Stimulated activated CD8-positive, alpha-beta memory T cell treated with anti-CD3 and anti-CD28 coated beads, Interleukin-12 subunit alpha, Interleukin-12 subunit beta, amount 100 ng/mL, for 4 hours (primary cell): ENCODE measurements at places on chromosomes 7 and 10.
A peak's percentile ranks its signal among the peaks of the same experiment; 100 is the strongest.

DNA sequence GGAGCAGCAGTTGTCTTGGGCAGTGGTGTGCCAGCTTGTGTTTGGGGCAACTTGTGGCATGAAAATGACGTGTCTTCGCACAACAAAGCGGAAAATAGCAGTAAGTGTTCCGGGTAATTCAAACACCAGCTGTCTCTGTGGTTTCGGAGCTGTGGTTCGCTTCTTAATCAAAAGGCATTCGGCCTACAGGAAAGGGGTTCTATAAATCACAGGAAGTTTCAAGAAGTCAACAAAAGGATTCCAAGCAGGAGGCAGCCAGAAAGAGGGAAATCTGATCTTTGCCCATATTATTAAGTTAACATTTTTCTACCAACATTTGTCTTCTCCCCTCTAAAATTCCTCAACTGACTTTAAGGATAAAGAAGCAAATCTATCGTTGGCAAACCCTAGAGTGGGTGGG lies 353.4 kb downstream of the FGFR2 start:
- DNase-seq: no peak

DNA sequence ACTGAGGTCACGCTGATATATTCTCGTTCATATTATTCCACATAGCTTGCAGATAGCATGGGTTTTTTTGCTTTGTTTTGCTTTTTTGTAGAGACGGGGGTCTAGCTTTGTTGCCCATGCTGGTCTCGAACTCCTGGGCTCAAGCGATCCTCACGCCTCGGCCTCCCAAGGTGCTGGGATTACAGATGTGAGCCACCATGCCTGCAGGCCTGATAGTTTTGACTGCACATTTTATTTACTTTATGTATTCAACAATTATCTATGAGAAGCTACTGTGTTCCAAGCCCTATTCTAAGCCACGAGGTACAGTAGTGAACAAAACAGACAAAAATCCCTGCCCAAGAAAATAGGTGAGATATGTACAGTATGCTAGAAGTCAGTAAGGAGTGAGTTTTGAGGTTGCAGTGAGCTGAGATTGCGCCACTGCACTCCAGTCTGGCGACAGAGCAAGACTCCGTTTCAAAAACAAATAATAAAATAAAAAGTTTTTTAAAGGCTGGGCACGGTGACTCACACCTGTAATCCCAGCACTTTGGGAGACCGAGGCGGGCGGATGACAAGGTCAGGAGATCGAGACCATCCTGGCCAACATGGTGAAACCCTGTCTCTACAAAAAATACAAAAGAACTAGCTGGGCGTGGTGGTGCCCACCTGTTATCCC lies 1.3 kb upstream of the YWHAG start:
- no peak for DNase-seq

- DNase-seq: no peak
Observed at GRCh38 chr7:116572036-116572435, 47.2 kb downstream of the CAV1 start.

GRCh38 chr10:78600740-78601139 lies 468.0 kb upstream of the ZMIZ1 start:
- DNase-seq: no peak

- DNase-seq: no peak
Observed at GRCh38 chr7:27686315-27686714, 23.6 kb upstream of the HIBADH start.

DNA sequence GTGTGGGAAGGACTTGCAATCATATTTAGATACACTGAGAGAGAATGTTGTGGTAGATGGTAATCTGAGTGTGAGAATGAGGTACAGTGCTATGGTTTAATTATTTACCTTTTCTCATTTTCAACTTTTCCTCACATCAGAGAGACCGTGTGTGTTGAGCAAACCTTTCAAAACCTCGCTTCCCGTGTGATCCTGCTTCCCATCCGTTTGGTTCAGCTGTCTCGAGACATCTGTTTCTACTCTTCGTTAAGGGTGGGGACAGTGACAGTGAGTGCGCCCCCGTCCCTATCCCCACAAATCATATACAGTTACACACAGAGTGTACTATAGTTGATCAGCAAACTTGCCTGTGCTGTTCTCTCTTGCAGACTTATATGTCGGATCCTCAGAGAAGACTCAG lies 33.0 kb upstream of the NOBOX start:
- no peak for DNase-seq

GRCh38 chr7:131570401-131570800 lies 14.0 kb upstream of the PODXL start:
- no peak for DNase-seq

- DNase-seq: no peak
Observed at GRCh38 chr7:128025380-128025779, 5.9 kb downstream of the LRRC4 start.

- DNase-seq: no peak
Observed at GRCh38 chr10:33025039-33025438, 67.0 kb upstream of the ITGB1 start.

- DNase-seq: no peak
Observed at GRCh38 chr7:46292741-46293140, 371.7 kb upstream of the IGFBP3 start.

- DNase-seq: no peak
Observed at GRCh38 chr7:35846816-35847412, 46.1 kb downstream of the SEPTIN7 start.

GRCh38 chr10:78407009-78407711 lies 373.5 kb downstream of the RPS24 start:
- peak; percentile 34 for DNase-seq

DNA sequence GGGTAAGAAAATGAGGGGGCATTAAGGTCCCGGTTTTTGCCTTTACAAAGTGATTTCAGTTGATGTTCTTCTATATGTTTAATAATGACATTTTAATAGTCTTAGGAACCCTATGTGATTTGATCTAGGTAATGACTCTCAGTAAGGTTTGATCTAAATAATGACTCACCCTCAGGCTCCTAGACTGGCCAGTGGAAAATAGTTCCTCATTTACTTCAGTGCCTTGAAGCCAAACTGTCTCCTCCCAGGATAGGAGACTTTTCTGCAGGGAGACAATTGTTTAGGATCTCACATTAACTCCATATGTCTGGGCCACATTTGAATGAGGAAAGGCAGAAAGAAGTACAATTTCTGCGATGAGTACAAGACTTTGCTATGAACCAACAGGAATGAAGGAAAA lies 1331.9 kb downstream of the XPNPEP1 start:
- DNase-seq: no peak

DNA sequence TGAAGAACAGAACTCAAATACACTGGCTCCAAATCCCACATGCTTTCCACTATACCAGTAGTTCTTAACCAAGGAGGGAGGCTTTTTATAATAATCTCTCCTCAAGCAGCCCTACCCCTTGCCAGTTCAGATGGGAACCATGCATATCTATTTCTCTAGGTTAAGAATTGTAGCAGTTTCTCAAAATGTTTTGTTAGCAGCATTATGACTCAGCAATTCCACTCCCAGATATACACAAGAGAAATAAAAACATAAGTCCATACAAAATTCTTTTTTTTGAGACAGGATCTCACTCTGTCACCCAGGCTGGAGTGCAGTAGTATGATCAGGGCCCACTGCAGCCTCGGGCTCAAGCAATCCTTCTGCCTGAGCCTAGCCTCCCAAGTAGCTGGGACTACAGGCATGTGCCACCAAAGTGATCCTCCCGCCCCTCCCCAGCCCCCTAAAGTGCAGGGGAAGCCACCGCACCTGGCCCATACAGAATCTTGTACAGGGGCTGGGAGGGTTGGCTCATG lies 18.1 kb downstream of the YWHAG start:
- DNase-seq: no peak

- no peak for DNase-seq
Observed at GRCh38 chr7:127702938-127703337, 50.9 kb downstream of the SND1 start.

DNA sequence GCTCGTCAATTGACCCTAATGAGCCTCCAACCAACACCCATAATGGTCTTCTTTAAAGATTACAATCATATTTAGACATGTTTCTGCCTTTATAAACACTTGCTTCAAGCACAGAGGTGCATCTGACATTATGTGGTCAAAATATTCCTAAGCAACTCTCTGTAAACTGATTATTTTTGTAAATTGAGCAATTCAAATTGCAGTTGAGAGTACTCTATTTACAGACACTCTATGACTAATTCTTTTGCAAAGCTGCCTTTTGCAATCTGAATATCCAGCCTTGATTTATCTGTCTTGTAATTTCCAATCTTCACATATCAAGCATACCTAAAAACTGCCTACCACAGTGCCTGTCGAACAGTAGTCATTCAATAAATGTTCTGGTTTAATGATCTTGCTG lies 112.0 kb downstream of the PDE1C start:
- DNase-seq: no peak

- no peak for DNase-seq
Observed at GRCh38 chr7:4714161-4714700, 32.1 kb downstream of the FOXK1 start.

- DNase-seq: no peak
Observed at GRCh38 chr10:96334616-96335526, 23.9 kb downstream of the OPALIN start.

DNA sequence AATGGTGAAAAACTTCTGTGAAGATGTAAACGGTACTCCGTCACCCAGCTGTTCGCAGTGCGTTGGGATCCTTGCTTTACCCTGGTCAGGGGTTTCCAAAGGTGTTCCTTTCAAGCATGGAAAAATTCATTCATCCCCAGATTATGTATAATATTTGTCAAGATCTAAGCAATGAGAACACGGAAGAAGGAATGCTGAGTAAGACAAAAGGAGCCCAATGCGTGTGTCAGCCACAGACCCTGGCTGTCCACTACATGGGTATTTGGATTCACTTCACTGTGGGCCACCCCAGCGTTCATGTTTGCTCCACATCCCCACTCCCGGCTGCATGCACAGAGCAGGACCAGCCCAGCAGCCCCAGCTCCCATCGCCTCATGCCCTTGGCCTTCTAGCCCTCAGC lies 241.3 kb upstream of the CELF2 start:
- DNase-seq: no peak

DNA sequence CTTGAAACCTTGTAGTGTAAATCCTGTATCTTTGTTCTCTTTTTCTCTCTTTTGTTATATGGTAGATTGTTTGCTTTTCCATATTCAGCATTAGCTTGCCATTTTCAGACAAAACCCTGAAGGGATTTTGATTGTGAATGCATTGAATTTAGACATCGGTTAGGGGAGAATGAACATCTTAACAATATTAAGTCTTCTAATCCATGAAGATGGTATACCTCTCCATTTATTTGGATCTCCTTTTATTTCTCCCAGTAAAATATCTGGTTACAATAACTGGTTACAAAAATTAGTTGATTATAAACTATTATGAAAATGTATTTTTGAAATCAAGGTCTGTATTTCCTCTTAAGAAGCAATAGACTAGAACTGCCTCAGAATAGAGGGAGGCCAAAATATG lies 12.4 kb upstream of the SLK start:
- no peak for DNase-seq

DNA sequence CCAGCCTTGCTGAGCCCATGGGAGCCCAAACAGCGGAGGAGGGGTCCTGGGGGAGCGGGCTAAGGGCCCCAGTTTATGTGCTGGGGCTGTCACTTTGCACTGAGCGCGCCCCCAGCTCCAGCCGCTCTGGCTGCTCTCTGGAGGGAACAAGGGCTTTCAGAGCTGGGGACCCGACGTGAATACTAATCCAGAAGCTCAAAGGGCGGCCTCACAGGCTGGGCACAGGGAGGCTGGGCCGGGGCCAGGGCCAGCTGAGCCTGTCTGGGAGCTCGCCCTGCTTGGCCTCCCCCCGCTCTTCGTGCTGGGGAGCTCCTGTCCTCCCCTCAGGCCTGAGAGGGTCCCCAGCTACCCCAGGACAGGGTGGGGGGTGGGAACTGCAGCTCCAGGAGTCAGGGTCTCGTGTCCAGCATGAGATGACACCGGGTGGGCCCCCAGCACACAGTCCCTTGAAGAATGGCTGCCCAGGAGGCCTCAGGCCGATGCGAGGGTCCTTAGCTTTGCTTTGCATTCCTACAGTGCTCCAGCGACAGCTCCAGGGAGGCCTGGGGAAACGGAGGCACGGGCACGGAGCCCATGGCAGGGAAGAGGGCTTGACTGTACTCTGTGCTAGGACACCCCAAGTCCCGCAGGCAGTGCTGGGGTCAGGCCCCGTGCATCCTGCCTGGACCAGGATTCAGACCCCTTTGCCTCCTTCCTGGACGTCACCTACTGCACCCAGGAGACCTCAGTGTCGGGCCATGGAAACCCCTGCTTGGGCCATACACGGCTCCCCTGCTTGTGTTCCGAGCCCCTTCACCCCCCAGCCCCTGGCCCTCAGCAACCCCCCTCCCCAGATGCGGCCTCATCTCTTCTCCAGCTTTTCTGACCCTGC lies 5.8 kb upstream of the AMZ1 start:
- no peak for DNase-seq

GRCh38 chr10:73926152-73926764 lies 15.3 kb downstream of the PLAU start:
- DNase-seq: no peak

DNA sequence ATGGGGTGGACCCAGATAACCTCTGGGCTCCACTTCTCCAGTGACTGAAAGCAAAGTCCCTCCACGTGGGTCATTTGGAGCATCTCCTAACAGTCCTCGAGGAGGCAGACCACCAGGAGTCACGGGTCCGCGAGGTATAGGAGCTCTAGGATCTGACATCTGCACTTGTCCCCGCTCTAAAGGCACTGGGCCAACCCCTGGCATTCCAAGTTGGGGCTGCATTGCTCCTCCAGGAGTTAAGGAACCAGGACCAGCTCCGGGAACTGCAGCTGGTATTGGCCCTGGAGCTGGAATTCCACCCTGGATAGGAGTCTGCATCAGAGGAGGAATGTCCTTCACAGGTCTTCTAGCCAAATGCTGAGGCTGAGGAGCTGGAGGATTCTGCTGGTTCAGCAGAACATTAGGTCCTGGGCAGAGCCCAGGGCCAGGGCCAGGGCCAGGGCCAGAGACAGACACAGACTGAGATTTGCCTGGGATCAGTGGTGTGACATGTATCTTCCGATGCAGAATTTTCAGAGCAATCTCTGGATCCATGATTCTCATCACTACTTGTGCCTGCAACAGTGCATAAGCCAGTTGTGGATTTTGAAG lies 827 bp downstream of the CSTF2T start:
- DNase-seq: no peak

DNA sequence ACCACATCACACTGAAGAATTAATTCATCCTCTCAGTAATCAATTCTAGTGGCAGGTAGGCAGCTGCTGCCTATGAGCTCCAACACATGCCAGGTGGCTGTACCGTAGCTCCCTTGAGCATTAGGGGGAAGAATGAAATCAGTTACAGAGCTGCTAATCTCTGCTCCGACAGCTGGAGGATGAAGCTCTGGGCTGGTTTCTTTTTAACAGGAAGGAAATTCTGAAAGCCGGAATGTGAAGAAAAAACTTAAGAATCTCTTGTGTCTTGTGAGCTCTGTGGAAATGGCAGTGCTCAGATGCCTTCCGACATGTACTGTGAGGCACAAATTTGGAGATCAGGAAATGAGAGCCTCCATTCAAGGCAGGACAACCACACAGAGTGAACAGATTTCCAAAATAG lies 2.8 kb upstream of the AHCYL2 start:
- DNase-seq: no peak

DNA sequence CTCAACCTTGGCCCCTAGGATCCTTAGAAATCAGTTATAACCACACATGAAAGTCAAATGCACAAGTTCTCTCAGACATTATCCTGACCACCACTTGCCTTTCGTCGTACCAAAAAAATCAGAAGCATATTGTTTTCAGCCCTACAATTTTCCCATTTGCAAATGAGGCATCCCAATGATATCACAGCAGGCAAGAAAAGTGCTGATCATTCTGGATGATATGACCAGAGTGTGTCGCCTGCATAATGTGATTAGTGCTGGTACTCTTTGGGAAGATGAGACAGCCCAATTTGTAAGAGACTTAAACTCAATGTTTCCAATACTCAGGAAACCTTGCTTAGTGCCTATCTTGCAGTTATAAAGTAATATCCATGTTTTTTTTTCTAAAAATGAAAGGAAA lies 168.0 kb downstream of the SORCS1 start:
- DNase-seq: no peak

- no peak for DNase-seq
Observed at GRCh38 chr7:46156086-46156485, 235.0 kb upstream of the IGFBP3 start.
